Karpas-422 (cell line): ENCODE measurements at places on chromosomes 7 and 10.

DNA sequence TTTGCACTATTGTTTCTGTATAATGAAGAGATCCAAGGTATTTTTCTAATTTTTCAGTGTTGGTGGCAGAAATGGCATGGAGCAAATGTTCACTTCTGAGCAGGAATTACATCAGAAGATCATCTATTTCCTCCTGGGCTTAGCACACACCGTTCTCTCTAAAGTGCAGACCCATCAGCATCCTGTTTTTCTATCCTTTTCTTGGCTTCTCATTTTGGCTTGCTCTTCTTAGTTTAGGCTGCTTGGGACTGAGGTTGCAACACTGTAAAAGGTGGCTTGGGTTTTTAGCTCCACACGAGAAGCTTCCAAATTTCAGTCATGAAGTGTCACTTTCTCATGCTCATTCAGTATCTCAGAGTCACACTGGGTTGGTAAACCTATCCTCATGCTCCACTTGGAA is 79.9 kb upstream of the SMIM30 start:
- no peak for DNase-seq
- H3K27me3 ChIP-seq: no peaks in the 10 kb centered on the region
- H3K4me3 ChIP-seq: no peak overlapping the region
- no peaks in the 10 kb centered on the region for H3K4me1 ChIP-seq

DNA sequence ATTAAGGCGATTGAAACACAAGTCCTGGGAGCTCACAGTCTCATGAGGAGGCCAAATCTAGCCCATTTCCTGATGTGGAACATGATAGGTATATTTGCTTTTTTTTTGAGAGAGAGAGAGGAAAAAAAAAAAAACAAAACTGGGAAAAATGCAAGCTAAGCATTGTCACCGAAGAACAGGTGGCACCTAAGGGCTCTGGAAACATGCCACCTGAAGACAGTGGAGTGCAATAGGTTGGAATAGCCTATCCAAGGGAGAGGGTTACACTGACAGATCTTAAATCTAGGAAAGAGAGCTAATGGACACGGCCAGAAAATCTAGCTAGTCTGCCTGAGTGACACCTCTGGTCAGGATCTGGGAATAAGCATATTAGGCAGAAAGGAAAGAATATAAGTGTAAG is 110.2 kb downstream of the SRI start:
- H3K27ac ChIP-seq: no peak overlapping the region
- DNase-seq: peak; percentile 26
- no peaks in the 10 kb centered on the region for H3K27me3 ChIP-seq
- H3K4me1 ChIP-seq: no peaks in the 10 kb centered on the region
- no peak overlapping the region for H3K4me3 ChIP-seq
- no peaks in the 10 kb centered on the region for H3K36me3 ChIP-seq

DNA sequence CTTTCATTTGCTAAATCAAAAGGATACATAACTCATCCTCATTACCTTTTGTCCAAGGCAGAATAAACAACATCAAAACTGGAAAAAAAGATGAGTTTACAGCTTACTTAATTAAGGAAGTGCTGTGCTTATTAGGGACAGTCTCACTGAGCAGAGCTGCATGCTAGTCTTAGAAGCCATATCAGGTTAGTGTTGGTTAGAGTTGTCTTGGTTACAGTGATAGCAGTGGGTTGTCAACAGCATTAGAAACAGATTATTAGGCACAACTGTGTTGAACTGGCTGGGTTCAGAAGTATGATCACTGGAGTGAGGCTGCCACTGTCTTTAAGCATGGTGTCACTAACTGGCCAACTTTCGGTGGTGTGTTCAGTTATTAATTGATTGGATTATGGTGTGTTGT is 503.9 kb upstream of the IGFBP3 start:
- no peak overlapping the region for H3K27ac ChIP-seq
- no peaks in the 10 kb centered on the region for H3K27me3 ChIP-seq
- H3K4me3 ChIP-seq: no peak overlapping the region
- no peaks in the 10 kb centered on the region for H3K36me3 ChIP-seq
- no peaks in the 10 kb centered on the region for H3K4me1 ChIP-seq

- DNase-seq: no peak
- H3K4me1 ChIP-seq: no peaks in the 10 kb centered on the region
- H3K36me3 ChIP-seq: no peaks in the 10 kb centered on the region
- H3K27ac ChIP-seq: no peak overlapping the region
- no peak overlapping the region for H3K4me3 ChIP-seq
- no peaks in the 10 kb centered on the region for H3K27me3 ChIP-seq
Observed at GRCh38 chr10:132270256-132270655, 37.5 kb downstream of the STK32C start.

GRCh38 chr10:79372871-79373270 is 25.6 kb downstream of the PPIF start:
- no peak for DNase-seq
- no peak overlapping the region for H3K4me3 ChIP-seq
- H3K4me1 ChIP-seq: no peaks in the 10 kb centered on the region
- no peaks in the 10 kb centered on the region for H3K36me3 ChIP-seq

DNA sequence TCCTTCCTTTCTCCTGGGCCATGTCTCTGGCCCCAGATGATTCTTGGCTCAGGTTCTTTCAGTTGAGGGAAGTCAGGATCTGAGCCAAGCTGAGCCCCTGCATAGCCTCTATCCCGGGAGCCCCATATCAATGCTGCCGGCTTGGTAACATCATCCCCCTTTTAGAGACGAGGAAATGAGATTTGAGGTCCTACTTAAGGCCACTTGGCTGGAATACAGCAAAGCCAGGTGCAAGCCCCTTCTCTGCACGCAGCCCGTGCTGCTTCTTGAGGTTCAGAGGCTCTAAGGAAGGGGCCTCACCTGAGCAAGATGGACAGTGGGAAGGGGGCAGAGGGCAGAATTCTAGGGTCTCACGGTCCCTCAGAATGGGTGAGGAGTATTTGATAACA is 2.4 kb upstream of the IRF5 start:
- H3K4me1 ChIP-seq: peaks cover 32% of the 10 kb centered on the region
- no peak for DNase-seq
- no peak overlapping the region for H3K4me3 ChIP-seq
- no peaks in the 10 kb centered on the region for H3K36me3 ChIP-seq

DNA sequence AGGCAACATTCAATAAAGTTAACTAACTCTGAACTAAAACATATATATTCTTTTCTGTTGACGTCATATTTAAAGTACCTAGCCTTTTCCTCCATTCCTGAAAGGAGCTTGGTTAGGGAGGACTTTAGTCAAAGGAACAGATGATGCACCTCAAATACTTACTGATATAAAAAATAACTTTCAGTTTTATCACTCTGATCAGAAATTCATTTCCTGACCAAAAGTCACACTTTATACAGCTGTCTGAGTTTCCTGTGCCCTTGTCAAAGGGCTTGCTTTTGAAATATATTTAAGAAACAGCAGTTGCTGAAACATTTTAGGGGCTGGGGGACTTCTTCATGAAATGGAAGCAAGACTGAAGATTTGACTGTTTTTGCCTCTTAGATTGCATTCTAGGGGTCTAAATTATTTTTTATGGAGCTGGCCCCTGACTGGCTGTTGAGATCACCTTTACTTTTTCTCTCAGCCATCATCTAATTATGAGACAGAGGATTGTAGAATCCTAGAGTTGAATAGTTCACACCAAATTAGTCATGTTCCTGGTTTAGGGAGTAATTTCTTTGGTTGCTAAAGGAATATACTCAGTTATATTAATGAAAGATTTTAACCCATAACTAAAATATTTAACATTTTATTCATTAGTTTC is 46.6 kb downstream of the GLCCI1 start:
- H3K27me3 ChIP-seq: no peaks in the 10 kb centered on the region
- H3K4me1 ChIP-seq: peaks cover 14% of the 10 kb centered on the region
- no peak overlapping the region for H3K27ac ChIP-seq
- no peak overlapping the region for H3K4me3 ChIP-seq

DNA sequence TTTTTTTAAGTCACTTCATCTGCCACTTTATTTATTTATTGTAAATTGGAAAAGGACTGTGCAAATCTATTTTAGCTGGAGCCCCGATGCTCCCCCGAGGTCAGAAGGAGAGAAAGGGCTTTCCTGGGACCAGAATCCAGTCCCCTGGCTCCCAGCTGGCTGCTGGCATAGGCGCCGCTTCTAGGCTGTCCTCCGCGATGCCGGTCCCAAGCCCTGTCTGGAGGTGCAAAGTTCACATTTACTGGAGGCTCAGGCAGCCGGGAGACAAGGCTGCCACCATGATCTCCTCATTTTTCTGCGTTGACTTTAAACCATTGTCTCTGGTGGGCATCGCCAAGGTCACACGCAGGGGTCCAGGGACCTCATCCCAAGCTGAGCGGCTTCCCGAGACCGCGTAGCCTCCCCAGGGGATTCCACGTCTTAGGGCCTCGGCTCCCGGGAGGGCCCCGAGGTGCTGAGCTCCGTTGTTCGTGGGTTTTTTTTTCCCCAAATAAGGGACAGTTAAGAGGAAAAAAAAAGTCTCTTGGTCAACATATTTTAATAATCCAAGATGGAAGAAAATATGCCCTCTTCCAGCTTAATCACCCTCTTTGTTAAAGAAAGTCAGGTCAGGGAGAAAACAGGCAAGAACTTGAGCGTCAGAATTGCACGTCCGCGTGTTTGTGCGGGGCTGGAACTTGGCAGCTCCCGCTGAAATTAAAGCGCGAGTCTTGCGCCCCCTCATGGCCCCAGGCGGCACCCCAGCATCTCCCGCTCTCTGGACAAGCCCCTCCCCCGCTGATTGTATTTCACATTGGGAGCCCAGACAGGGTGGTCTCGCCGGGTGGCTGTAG is 11.9 kb downstream of the RGR start:
- no peak overlapping the region for H3K4me3 ChIP-seq
- no peaks in the 10 kb centered on the region for H3K36me3 ChIP-seq
- peak; percentile 75 for DNase-seq
- H3K27me3 ChIP-seq: no peaks in the 10 kb centered on the region
- no peaks in the 10 kb centered on the region for H3K4me1 ChIP-seq

DNA sequence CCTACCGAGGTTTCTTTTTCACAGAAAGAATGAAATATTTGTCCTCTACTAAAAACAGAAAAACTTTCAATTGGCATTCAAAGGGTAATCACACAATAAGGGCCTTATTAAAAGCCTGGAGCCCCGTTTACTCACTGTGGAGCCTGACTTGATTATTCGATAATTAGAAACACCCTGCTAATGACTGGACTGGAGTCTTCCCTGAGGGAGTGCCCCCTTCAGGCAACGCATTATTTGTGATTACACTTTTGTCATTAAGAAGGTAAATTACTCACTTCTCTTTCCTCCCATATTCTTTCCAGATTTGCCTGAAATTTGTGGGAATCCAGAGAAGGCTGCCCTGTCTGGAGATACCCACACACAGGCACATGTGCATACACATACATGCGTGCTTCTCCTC is 444.2 kb upstream of the NPVF start:
- no peak overlapping the region for H3K4me3 ChIP-seq
- no peaks in the 10 kb centered on the region for H3K27me3 ChIP-seq
- H3K4me1 ChIP-seq: 0 out of 2 replicates have a peak, but pooled peaks cover 2% of the 10 kb centered on the region
- no peaks in the 10 kb centered on the region for H3K36me3 ChIP-seq
- DNase-seq: no peak

GRCh38 chr7:46131916-46132795 is 211.1 kb upstream of the IGFBP3 start:
- no peaks in the 10 kb centered on the region for H3K4me1 ChIP-seq
- no peaks in the 10 kb centered on the region for H3K36me3 ChIP-seq
- no peak overlapping the region for H3K4me3 ChIP-seq
- H3K27me3 ChIP-seq: no peaks in the 10 kb centered on the region
- no peak for DNase-seq

DNA sequence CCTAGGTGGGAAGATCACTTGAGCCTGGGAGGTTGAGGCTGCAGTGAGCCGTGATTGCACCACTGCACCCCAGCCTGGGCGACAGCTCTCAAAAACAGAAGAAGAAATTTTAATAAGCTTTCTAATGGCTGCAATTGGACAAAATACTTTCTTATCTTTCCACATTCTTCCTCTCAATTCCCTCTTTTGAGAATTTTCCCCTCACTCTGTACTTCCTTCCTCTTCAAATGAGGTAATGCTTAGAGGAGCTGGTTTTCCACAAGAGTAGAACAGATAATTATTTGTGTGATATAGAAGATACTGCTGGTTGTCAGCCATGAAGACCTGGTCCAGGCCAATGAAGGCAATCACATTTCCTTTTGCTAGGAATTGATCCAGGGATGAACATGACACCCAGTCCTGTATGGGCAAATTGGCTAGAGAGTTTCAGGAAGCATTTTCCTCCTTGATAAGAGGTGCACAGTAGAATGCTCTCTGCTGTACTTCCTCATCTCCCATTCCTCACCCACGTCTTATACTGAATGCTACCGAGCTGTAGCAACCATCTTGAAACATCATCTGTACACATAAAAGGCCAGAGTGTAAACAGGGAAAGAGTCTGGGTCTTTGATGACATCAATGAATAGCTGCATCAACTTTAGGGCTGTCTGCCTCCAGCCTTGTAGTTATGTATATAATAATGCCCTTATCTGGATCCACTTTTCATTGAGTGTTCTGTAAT is 103.9 kb downstream of the CDK6 start:
- H3K4me3 ChIP-seq: no peak overlapping the region
- DNase-seq: no peak
- no peaks in the 10 kb centered on the region for H3K36me3 ChIP-seq
- no peak overlapping the region for H3K27ac ChIP-seq
- H3K4me1 ChIP-seq: peaks cover 17% of the 10 kb centered on the region

- H3K27me3 ChIP-seq: no peaks in the 10 kb centered on the region
- H3K27ac ChIP-seq: no peak overlapping the region
- no peaks in the 10 kb centered on the region for H3K4me1 ChIP-seq
- no peak for DNase-seq
- H3K4me3 ChIP-seq: no peak overlapping the region
Observed at GRCh38 chr7:118731854-118732253, 507.4 kb downstream of the ANKRD7 start.

GRCh38 chr10:128530301-128530700 is 404.1 kb upstream of the MKI67 start:
- H3K36me3 ChIP-seq: no peaks in the 10 kb centered on the region
- H3K27ac ChIP-seq: no peak overlapping the region
- no peak overlapping the region for H3K4me3 ChIP-seq
- peaks cover 3% of the 10 kb centered on the region; the same call in 1 of the 2 replicates for H3K4me1 ChIP-seq
- H3K27me3 ChIP-seq: no peaks in the 10 kb centered on the region
- DNase-seq: peak; percentile 51

DNA sequence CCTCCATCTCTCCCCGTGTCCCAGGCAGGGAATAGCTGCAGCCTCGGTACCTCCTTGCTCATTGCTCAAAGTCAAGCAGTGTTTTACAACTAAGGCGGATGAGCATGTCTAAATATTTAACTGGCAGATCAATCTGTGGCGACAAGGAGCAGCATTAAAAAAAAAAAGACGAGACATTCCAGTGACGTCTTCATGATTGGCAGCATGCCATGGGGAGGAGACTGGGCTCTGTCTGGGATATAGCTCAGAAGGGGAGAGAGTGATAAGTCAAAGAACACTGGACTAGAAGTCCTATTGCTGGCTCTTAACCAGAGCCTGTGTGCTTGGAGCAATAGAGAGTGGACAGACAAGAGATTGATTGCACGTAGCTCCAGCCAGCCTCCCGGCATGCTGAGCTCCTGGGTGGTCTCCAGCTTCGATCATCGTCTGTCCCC is 287.5 kb upstream of the PODXL start:
- no peak for DNase-seq
- H3K4me3 ChIP-seq: no peak overlapping the region
- no peaks in the 10 kb centered on the region for H3K4me1 ChIP-seq
- no peaks in the 10 kb centered on the region for H3K36me3 ChIP-seq
- H3K27ac ChIP-seq: no peak overlapping the region
- no peaks in the 10 kb centered on the region for H3K27me3 ChIP-seq
